IMR-90 (cell line): ENCODE measurements at places on chromosomes 5 and 9. TPM values are rescaled to one million over a fixed set of nuclear protein-coding genes. Genes with fewer than 3 reads are reported as not detected.

DNA sequence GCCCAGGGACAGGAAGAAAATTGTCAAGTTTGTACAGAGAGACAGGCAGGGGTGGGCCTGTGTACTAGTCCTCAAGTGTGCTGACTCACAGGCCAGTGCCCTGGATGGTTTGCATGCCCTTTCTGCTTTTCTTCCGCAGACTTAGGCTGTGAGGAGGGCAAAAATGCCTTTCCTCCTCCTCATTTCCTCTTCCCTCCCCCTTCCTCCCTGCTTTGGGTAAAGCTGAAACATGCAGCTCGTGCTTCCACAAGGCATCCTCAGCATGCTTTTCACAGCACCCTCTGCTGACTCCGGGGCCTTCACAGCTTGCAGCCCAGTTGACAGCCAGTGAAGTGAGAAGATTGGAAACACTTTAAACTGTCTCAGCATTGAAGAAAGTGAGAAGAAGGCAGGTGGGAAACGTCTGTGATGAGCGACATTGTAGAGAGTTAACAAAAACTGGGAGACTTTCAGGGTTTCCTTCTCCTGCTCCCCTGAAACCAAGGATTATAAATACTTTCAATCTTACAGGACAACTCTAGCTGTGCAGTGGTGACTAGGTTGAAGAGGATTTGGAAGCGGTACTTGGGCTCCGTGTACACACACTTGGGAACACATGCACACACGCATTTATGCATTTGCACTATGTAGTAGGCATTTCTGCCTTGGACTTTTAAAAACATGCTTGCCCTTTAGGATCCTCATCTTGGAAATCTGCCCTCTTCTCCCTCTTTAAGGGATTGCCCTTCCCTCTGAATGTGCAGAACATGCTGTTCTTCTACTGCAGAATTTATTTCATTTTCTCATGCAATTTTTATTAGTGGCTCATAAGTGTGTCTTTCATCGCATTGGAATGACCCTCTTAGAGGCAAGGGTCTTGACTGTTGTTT, 138.8 kb downstream of the GRIA1 start:
- DNase-seq, result peak; percentile 97

The PDLIM4 gene
- total RNA-seq, result 61.1 and 97.5 TPM in 2 replicates

DNA sequence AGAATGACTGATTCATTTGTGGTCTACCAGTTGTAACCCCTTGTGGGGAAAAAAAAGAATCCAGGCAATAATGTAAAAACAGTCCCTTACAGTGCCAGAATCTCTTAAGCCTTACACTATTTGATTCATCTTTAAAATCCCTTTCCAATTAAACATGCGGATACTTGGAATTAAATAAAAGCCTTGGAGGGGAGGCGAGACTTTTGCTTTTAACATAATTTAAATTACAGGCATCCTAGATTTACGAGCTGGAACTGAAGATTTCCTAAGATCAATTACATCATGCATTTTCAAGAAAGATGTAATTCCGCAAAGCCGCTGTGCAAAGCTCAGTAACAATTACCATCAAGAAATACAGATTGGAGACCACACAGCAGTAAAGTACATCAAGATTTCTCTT, 370.2 kb downstream of the MTRR start:
- DNase-seq, result no peak

DNA sequence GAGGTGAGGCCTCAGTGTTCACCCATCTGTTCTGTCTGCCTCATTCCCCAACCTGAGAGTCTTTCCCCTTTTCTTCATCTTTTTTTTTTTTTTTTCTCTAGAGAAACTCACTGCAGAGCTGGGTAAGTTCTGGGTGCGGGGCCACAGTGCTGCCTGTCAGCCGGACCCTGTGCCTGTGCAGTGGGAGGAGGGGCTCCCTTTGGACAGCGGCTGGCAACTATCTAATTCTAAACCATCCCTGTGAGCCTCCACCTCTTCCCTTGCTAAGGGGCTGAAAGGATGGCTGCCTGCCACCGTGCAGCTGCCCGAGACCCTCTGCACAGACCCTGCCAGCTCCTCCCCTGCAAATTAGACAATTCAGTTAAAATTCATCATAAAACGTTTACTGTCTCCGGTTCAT, 14.1 kb downstream of the BTNL9 start:
- DNase-seq, result no peak

The TAF1L gene
- under 0.01 TPM in 1 of 2 replicates, not detected in the other for total RNA-seq

GRCh38 chr5:149679876-149680809, 50.0 kb upstream of the PPARGC1B start:
- no peak for DNase-seq

The FRRS1L gene
- under 0.01 TPM in 1 of 2 replicates, not detected in the other for total RNA-seq

- no peak for DNase-seq
Measured at GRCh38 chr5:173420108-173420507, 91.9 kb upstream of the STC2 start.

GRCh38 chr5:58011301-58011700, 448.6 kb downstream of the PLK2 start:
- no peak for DNase-seq

GRCh38 chr5:115583474-115583873, 18.8 kb downstream of the TICAM2 start:
- DNase-seq, result peak; percentile 95

- DNase-seq, result no peak
Measured at GRCh38 chr9:426976-427375, 212.3 kb downstream of the DOCK8 start.

- DNase-seq, result no peak
Measured at GRCh38 chr5:180347702-180348101, 5.4 kb downstream of the GFPT2 start.

- no peak for DNase-seq
Measured at GRCh38 chr5:141003791-141004611, 37.7 kb downstream of the PCDHAC2 start.

DNA sequence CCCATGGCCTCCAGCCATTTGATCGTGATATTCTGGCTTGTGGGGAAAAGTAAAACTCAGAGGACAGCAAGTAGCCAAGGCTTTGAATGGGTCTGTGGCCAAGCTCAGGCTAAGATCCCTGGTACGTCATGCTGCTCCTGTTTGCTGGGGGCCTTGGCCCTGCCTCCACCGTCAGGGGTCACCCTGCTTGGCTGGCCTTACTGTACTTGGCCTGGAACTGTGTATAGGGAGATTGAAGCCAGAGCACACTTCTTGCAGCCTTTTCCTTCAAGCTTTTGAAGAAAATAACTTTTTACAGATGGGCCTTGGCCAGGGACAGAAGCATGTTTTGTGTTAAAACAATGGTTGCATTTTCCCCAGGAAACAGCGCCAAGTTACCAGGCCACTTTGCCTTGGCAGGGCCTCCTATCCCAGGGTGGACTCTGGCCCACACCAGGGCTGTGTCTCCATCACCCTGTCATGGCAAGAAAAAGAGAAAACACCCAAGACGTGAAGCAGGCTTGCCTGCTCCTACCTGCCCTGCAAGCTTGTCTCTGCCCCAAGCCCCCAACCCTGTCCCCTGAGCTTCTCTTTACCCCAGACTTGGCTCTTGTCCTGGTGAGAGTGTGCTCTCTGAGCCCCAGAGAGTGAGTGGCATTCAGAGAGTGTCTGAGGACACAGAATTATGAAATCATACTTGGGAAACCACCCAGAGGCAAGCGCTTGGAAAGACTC, 286.9 kb downstream of the GADD45G start:
- no peak for DNase-seq

GRCh38 chr9:75432888-75433287, 344.6 kb downstream of the OSTF1 start:
- no peak for DNase-seq

DNA sequence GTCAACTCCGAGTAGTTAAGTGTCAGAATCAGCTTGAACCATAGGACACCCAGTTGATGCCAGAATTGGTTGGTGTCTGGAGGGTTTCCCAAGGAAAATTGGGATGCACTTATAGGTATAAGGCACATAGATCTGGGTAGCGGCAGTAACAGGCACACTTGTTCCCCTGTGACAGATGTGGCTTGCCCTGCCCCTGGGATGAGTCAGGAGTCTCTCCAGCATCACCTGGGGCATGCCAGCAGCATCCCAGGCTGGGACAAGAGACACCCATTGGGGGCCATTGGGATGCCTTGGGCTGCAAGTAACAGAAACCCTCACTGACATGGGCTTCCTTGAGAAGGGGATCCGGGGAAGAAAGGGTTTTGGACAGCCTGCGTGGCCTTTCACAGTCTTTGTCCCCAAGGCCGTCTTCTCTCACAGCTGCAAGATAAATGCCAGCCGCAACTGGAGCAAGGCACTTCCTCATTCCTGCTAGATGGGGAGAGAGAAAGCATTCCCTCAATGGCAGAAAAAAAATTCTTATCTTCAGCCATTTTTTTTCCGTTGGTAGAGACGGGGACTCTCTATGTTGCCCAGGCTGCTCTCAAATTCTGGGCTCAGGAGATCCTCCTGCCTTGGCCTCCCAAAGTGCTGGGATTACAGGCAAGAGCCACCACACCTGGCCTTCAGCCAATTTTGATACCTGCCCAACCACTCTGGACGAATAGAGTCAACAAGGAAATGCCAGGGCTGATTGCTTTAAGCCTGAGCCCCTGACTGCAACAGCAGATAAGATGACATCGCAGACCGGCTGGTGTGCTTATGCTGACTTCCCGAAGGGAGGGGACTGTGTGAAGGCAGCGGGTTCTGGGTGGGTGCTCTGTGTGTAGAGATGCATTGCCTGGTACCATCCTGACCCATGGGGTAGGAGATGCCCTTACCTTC, 13.3 kb upstream of the RNF130 start:
- DNase-seq, result no peak

- DNase-seq, result no peak
Measured at GRCh38 chr5:152288917-152289595, 116.0 kb downstream of the NMUR2 start.

GRCh38 chr9:93297659-93298497, 113.9 kb downstream of the WNK2 start:
- DNase-seq, result no peak

- no peak for DNase-seq
Measured at GRCh38 chr5:135814316-135814715, 20.1 kb upstream of the SLC25A48 start.

DNA sequence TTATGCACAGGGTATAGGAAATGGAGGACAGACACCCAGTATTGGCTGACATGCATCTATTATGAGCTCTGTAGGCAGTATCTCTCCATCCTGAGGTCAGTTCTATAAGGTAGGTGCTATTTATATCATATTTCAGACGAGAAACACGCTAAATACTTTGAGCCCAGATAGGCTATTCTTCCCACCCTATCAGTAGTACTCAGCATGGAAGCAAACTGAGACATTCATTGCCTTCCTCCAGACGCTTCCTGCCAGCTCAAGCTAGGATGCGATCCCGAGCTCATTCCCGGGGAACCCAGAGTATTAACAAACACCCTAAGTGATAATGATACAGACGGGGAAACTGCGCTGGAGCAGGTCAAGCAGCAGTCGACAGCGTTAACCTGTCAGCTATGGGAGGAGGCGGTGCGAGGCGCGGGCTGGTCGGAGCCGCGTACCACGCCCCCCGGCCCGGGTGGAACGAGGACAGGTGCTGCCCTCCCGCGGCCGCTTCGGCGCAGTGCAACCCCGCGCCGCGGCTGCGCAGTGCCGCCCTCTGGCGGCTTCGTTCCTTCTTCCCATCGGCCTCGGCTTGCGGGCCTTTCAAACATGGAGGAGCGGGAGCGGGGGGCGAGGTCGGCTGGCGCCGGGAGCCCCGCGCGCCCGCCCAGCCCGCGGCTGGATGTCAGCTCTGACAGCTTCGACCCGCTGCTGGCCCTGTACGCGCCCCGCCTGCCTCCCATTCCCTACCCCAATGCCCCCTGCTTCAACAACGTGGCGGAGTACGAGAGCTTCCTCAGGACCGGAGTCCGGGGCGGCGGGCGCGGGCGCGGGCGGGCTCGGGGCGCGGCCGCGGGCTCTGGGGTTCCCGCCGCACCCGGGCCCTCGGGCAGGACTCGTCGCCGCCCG, at the start of gene LSM11:
Gene LSM11, plus strand, starts transcription at position 550 of the 888 bp plus-strand sequence. Its CDS starts 39 bp downstream, at position 589.
- DNase-seq, result peak; percentile 72

DNA sequence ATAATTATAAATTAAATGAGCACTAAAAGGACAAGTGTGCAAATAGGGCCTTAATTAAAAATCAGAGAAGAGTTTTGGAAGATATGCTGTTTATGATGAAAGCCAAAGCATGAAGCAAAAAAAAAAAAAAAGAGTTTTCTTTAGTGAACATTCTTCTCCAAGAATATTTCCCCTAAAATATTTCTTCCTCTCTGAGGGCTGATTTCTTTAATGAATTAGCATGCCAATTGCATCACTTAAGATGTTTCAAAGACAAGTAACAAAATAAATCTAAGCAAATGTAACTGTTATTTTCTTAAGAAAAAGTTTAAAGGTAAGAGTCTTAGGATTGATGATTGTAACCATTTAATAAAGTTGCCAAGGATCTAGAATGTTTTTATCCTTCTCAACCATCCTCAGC, 81.6 kb upstream of the MPDZ start:
- no peak for DNase-seq

DNA sequence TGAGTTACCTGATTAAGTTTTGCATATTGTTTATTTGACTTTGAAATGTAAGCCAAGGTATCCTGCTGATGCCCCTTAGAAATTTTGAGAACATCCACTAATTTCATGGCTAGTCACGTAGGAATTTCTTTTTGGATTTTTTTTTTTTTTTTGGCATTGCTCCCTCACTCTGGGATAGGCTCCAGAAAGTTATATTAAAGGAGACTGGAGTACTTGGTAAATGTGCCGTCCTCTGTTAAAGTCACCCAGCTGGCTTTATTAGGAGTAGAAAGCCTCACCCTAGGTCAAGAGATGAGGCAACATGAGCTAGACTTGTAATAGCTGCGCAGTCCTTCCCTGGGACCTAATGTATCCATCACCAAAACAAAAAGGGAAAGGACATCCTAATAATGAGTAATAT, 3.1 kb downstream of the KCTD16 start:
- no peak for DNase-seq

The JADE2 gene
- total RNA-seq, result 13.9 and 14.9 TPM in 2 replicates
